ENCODE measurements at places on chromosomes 6 and 20. TPM values are rescaled to one million over a fixed set of nuclear protein-coding genes. Genes with fewer than 3 reads are reported as not detected.
A peak's percentile ranks its signal among the peaks of the same experiment; 100 is the strongest.

GRCh38 chr6:156396068-156396771, 381.0 kb upstream of the ARID1B start:
- H3K27ac ChIP-seq: no peak overlapping the region
- no peaks in the 10 kb centered on the region for H3K36me3 ChIP-seq
- H3K4me1 ChIP-seq: peaks cover 47% of the 10 kb centered on the region
- H3K27me3 ChIP-seq: peaks cover 12% of the 10 kb centered on the region

DNA sequence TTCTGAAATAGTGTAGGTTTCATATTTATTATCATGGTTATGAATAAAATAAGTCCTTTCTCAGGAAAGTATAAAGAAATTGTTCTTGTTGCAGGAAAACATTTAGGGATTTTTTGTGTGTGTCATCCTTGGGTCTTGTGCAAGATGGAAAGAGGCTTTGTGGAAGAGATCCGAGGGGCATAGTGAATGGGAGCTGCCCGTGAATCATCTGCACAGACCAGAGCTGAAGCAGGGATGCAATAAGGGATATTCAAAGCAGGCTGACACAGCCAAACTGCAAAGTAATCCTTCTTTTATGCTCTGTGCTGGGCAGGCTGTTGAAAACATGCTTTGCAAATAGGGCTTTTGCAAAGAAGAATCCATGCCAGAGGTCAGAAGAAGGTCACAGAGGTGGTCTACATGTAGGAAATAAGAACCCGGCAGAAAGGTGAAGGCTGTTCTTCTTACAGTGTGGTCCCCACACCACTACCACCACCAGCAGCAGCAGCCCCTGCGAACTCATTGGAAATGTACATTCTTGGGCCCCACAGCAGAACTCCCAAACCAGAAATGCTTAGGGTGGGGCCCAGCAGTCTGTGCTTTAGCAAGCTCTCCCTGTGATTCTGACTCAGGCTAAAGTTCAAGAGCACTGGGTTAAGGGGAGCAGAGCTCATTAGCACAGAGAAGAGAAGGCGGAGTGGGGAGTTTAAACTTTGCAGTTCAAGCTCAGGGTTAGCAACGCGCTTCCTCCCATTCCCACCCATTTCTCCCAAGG, 237.6 kb downstream of the QKI start:
- no peaks in the 10 kb centered on the region for H3K36me3 ChIP-seq
- H3K4me3 ChIP-seq: no peak overlapping the region
- no peak overlapping the region for H3K27ac ChIP-seq
- H3K27me3 ChIP-seq: no peaks in the 10 kb centered on the region

Gene TP53TG5
- 0.85 TPM for total RNA-seq

GRCh38 chr6:155177363-155177961, 86.4 kb upstream of the CLDN20 start:
- H3K4me3 ChIP-seq: no peak overlapping the region
- no peak for DNase-seq
- H3K4me1 ChIP-seq: peaks cover 14% of the 10 kb centered on the region
- no peaks in the 10 kb centered on the region for H3K27me3 ChIP-seq
- H3K36me3 ChIP-seq: peaks cover 13% of the 10 kb centered on the region

Gene CST8
- total RNA-seq: not detected

Gene MEP1A
- 0.09 TPM for total RNA-seq

GRCh38 chr6:79922018-79922417, 25.3 kb downstream of the ELOVL4 start:
- no peaks in the 10 kb centered on the region for H3K27me3 ChIP-seq
- no peak overlapping the region for H3K4me3 ChIP-seq
- no peak overlapping the region for H3K27ac ChIP-seq

GRCh38 chr6:161985876-161986423, 712.1 kb upstream of the AGPAT4 start:
- H3K4me1 ChIP-seq: 0 out of 2 replicates have a peak, but pooled peaks cover 5% of the 10 kb centered on the region
- H3K27me3 ChIP-seq: no peaks in the 10 kb centered on the region
- no peaks in the 10 kb centered on the region for H3K36me3 ChIP-seq
- no peak for DNase-seq

DNA sequence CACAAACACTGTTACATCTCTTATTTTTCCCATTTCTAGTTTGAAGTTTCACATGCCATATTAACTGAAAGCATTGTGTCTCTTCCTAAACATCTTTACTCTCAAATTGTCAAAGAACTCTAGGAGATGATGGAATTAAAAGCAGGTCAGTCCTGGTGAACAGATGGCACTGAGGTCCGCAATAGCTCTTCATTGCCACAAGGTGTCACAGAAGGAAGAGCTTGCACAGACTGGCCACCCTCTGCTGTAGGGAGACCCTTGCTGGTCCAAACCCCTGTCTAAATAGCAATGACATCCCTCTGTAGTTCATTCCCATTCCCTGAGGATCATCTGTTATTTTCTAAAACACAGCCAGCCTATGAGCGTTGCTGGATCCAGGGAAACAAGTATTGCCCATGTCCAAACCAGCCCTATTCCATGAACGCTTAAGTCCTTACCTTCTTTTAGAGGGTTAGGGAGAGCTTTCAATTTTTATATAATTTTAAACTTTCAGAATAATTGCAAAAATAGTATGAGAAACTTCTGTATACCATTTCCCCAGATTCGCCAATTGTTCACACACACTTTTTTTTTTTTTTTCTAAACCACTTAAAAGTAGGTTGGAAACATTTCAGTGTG, 10.1 kb upstream of the HDAC2 start:
- no peaks in the 10 kb centered on the region for H3K27me3 ChIP-seq
- DNase-seq: peak; percentile 60
- H3K4me1 ChIP-seq: no peaks in the 10 kb centered on the region
- H3K36me3 ChIP-seq: no peaks in the 10 kb centered on the region
- no peak overlapping the region for H3K27ac ChIP-seq
- no peak overlapping the region for H3K4me3 ChIP-seq

- H3K27ac ChIP-seq: peak overlapping the region; percentile 60
- H3K4me3 ChIP-seq: no peak overlapping the region
- H3K4me1 ChIP-seq: no peaks in the 10 kb centered on the region
- no peaks in the 10 kb centered on the region for H3K27me3 ChIP-seq
- no peak for DNase-seq
Observed at GRCh38 chr6:26109772-26110171, 22.5 kb downstream of the HFE start.

DNA sequence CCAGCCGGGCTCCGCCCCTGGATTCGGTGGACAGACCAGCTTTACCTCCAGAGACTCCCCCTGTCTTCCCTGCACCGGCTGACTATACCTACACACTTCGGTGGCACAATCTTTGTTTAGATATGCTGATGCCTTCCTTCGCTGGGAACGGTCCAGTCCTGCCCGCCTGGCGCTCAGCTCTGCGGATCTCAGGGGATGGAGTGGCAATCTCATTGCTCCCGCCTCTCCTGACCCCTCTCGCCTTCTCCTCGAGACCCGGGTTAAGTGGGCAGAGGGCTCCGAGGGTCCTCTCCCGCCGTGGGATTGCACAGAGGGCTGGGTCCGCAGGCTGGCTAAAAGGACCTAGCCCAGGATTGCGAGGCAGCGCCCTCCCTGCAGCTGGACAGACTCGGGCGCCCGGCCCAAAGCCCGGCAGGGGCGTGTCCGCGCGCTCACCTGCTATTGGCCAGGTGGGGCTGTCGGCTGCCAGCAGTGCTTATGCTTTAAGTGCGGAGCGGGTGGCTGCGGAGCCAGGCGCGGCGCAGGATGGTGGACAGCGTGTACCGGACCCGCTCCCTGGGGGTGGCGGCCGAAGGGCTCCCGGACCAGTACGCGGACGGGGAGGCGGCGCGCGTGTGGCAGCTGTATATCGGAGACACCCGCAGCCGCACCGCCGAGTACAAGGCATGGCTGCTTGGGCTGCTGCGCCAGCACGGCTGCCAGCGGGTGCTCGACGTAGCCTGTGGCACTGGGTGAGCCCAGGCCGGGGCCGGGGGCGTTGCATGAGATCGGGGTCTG, at the start of gene GNMT:
Gene GNMT, plus strand, starts transcription at position 512 of the 777 bp plus-strand sequence. Its CDS starts 14 bp downstream, at position 526.
- peak within 1 kb of the TSS; percentile 48 for H3K27ac ChIP-seq
- peaks cover 15% of the 10 kb centered on the region for H3K4me1 ChIP-seq
- H3K4me3 ChIP-seq: peak within 1 kb of the TSS; percentile 88
- DNase-seq: peak; percentile 87

GRCh38 chr6:133610227-133610840, 278.6 kb upstream of the TCF21 start:
- H3K27ac ChIP-seq: no peak overlapping the region
- no peaks in the 10 kb centered on the region for H3K36me3 ChIP-seq
- H3K27me3 ChIP-seq: no peaks in the 10 kb centered on the region
- no peak for DNase-seq

- H3K4me1 ChIP-seq: peaks cover 29% of the 10 kb centered on the region
- DNase-seq: no peak
- no peak overlapping the region for H3K27ac ChIP-seq
- no peaks in the 10 kb centered on the region for H3K36me3 ChIP-seq
- H3K27me3 ChIP-seq: no peaks in the 10 kb centered on the region
- no peak overlapping the region for H3K4me3 ChIP-seq
Observed at GRCh38 chr6:122735582-122735981, 43.9 kb upstream of the FABP7 start.

GRCh38 chr6:111113336-111114086, 26.2 kb downstream of the SLC16A10 start:
- no peak overlapping the region for H3K4me3 ChIP-seq
- H3K4me1 ChIP-seq: peaks cover 16% of the 10 kb centered on the region
- no peaks in the 10 kb centered on the region for H3K36me3 ChIP-seq

Gene PTCRA
- not detected for total RNA-seq

Gene SLC17A3
- not detected for total RNA-seq

DNA sequence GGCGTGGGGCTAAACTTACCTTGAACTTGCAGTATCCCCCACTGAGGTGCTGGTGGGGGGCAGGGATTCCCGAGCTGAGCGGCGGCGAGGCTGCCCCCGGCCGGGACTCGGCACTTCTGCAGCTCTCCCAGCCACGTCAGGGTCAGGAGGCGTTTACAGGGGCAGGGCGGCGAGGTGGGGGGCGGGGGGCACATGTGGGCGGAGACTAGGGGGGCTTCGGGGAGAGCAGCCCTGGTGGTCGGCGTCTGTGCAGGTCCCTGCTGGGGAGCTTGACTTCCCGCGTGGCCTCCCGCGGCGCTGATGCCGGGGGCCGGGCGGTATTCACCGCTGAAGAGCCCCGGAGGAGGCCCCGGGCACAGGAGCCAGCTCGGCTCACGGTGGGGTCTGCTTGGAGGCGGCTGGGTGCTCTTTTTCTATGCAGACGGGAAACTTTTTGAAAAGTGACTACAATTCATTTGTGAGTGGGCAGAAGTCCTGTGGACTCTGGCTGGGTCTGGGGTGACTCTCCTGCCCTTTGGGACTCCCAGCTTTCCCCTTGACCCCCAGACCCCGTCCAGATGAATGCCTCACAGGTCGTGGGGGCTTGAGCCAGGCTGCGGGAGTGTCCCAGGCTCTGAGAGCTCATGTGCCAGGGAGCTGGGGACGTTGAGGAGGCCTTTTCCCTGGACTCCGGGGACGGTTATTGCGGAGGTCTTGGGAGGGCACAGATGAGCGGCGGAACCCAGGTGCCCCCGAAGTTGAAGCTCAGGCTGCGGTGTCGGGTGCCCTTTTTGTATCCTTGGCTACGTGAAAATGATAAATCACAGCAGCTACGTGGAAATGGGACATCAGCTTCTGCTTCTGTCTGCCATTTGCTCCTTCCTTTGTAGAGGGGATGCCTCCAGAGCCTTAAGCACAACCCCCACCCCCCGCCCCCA, 75.9 kb upstream of the GATA5 start:
- peak overlapping the region; percentile 49 for H3K4me3 ChIP-seq
- H3K27ac ChIP-seq: no peak overlapping the region
- H3K36me3 ChIP-seq: no peaks in the 10 kb centered on the region
- peaks cover 20% of the 10 kb centered on the region for H3K27me3 ChIP-seq
- peaks cover 9% of the 10 kb centered on the region for H3K4me1 ChIP-seq

Gene POM121L2
- 0.16 TPM for total RNA-seq

- DNase-seq: no peak
- H3K27ac ChIP-seq: 0 out of 2 replicates have a peak overlapping the region, but pooled peaks have one; percentile 40
- no peak overlapping the region for H3K4me3 ChIP-seq
- H3K36me3 ChIP-seq: no peaks in the 10 kb centered on the region
- H3K27me3 ChIP-seq: no peaks in the 10 kb centered on the region
- peaks cover 21% of the 10 kb centered on the region for H3K4me1 ChIP-seq
Observed at GRCh38 chr6:124190256-124190655, 386.6 kb downstream of the NKAIN2 start.

GRCh38 chr6:84854811-84855400, 90.5 kb upstream of the TBX18 start:
- no peaks in the 10 kb centered on the region for H3K27me3 ChIP-seq
- no peak overlapping the region for H3K27ac ChIP-seq
- no peaks in the 10 kb centered on the region for H3K36me3 ChIP-seq
- no peaks in the 10 kb centered on the region for H3K4me1 ChIP-seq

Gene SYNDIG1
- 5.0 TPM for total RNA-seq
